Anterior cingulate cortex (tissue), 58 donors: ENCODE measurements at places on chromosomes 11 and 22.

DNA sequence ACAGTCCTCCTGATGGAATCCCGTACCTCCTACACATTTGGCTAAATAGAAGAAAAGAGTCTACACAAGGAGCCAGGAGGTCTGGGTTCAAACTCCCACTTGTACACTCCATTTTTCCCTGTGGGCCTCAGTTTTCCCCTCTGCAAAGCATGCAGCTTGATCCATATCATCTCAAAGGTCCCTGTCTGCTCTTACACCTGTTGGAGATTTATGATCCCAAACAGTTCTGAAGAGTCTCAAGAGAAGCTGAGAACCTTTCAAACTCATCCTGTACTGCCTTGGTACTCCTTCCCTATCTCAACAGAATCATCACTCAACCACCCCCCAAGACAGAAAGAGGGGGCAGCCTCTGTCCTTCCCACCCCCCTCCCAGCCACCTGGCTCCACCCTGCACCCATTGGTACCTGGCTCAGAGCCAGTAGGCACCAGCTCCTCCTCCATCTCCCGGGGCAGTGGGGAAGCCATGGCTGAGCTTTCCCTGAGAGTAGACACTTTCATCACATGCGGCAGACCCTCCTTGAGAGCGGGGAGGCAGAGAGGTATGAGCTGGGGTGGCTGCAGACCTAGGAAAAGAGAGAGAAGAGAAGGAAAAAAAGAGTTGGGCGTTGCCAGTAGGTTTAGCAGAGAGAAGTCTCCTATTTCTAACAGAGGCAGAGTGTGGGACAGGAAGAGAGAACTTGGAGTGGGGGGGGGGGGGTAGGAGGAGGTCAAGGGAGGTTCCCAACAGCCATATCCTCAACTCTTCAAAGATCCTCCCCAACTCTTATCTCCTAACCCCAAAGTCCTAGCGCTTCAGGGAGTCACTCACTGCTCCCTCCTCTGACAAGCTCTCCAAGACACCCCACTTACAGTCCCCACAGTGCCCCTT lies 3.1 kb downstream of the TNKS1BP1 start:
- DNase-seq, result no peak

GRCh38 chr22:30227438-30228228 lies 18.9 kb downstream of the LIF start:
- no peak for DNase-seq

DNA sequence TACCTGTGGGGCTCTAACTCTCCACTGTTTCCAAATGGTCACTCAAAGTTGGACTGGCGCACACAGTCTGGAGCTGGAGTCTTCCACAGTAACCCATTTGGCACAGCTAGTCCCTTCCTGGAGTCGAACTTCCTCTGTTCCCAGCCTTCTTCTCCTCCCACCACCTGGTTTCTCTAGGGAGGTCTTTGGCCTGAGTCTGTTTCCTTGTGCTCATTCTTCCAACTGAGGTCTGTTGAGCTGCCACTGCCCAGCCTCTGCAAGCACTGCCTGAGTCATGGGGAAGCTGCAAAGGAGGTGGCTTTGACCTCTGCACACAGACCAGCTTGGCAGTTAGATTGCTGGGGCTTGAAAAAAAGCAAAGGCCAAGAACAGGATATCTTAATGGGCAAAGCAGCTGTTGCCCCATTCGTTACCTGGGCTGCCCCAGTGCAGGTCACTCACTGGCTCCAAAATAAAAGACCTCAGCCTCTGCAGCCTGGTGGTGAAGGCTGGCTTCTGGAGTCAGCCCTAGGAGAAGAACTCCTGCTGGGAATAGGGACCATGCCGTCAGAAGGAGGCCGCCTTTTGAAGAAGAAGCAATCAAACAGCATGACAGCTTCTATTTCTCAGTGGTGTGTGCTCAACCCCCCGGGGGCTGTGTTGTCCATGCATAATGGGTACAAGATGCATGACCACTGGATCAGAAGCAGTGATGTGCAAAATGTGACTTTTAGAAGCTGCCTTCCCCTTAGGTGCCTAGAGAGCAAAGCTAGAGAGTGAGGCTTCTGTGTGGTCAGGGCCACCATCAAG lies 3.0 kb downstream of the ADAMTS15 start:
- no peak for DNase-seq

DNA sequence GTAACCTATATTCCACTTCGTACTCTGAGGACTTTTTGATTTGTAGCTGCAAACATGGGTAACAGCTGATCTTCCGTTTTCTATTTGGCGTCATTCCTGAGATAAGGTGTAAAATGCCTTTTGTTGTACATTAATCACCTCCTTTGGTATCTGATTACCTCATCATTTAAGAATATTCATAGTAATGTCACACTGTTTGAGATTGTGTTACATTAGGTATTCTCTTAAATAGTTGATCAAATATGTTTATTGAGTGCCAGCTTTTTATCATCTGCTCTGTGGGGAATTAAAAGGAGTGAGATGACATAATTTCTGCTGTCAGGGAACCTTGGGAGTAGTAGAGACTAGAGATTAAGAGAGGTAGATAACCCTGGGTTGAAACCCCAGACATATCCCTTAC lies 5.9 kb downstream of the NCAM1 start:
- DNase-seq, result no peak

GRCh38 chr22:49853981-49854831 lies 562 bp downstream of the ZBED4 start:
- peak; percentile 41 for DNase-seq

DNA sequence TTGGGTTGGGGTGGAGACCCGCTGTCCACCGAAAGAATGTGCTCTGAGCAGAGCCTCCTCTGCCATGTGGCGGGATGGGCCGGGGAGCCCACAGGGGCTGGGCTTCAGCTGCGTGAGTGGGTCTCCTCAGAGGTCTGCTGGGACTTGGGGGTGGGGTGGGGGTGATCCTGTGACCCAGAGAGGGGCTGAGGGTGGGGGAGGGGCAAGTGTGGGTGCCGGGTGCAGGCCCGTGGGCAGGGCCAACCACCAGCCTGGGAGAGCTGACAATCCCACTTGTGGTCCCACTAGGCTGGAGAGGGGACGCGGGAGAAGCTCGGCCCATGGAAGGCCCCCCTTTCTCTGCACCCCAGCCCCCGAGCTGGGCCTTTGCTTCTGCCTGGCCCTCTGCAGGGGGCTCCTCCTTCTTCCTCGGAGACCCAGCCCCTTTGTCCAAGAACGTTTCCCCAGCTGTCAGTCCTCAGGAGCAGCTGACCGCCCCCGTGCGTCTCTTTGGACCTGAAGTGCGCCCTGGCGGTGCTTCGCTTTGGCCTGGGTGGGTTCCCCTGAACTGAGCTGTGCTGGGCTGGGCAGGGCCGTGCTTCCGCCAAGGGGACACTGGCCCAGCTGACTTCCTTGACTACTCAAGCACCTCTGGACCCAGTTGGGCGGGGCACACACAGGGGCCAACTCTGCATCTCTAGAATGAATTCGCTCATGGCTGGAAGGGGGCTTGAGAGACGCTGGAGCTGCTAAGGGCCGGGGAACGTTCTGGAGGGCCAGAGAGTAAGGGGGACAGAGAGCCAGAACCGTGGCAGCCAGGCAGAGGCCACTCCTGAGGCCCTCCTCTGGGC lies 30.2 kb downstream of the OSBPL5 start:
- no peak for DNase-seq

- DNase-seq, result peak; percentile 21
Observed at GRCh38 chr11:69088676-69089146, 40.0 kb downstream of the TPCN2 start.

DNA sequence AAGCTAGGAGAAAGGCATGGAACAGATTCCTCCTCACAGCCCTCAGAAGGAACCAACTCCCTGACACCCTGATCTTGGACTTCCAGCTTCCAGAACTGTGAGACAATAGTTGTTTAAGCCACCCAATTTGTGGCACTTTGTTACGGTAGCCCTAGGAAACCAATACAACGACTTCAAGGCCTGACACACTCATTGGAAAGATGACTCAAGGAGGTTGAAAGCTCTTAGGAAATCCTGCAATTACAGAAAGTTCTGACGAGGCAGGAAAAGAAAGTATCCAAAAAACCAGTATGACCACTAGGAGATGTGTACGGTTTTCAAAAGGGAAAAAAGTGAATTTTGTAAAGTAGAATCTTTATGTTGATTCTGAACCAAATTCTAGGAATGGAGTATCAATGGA lies 161.4 kb downstream of the SWAP70 start:
- no peak for DNase-seq

DNA sequence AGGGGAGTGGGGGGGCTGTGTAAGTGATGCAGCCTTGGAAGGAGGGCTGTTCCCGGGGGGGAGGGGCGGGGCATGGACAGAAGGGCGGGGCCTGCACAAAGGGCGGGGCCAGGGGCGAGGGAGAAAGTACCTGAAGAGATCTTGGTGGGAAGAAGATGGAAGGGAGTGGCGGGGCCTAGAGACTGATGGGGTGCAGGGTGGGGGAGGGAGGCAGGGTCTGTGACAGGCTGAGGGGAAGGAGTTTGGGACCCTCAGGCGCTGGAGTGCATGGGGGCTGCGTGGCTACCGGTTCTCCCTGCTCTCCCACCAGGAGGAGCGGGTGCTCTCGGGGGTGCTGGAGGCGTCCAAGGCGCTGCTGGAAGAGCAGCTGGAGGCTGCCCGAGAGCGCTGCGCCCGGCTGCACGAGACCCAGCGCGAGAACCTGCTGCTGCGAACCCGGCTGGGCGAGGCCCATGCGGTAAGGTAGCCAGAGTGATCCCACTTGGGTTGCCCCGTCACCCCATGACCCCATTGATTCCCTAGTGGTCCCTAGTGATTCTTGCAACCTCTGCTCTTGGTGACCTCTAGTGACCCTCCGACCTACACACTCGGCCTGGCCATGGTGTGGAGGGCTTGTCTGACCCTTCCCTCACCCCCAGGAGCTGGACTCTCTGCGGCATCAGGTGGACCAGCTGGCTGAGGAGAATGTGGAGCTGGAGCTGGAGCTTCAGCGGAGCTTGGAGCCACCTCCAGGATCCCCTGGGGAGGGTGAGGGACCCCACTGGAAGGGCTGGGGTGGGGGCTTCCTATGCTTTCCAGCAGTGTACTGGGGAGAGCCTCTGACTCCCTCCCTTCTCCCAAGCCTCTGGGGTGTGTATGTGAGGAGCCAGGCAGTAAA lies 3.1 kb downstream of the CCDC88B start:
- DNase-seq, result no peak

DNA sequence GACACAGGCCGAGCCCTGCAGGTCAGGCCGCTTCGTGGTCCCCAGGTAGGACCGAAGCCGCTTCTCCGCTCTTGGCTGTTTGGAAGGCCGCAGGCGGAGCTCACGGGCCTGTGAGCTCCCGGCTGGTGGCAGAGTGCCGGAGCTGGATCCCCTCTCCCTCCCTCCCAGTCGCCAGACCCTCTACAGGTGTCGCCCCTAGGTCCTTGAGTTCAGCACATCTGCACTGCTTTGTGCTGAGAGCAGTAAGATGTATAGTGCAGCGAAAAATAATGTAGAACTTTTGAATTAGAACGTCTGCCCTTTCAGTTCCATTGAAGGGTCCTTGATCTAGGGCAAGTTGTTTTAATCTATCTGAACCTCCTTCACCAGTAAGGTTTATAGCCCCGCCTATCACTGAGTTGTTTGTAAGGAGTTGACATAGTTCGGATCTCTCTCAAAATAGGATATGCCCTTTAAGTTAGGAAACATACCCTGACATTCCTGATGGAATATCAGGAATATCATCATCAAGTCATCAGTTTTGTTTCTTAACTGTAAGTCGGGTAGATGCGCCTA lies 419 bp downstream of the ANKRD49 start:
- no peak for DNase-seq

DNA sequence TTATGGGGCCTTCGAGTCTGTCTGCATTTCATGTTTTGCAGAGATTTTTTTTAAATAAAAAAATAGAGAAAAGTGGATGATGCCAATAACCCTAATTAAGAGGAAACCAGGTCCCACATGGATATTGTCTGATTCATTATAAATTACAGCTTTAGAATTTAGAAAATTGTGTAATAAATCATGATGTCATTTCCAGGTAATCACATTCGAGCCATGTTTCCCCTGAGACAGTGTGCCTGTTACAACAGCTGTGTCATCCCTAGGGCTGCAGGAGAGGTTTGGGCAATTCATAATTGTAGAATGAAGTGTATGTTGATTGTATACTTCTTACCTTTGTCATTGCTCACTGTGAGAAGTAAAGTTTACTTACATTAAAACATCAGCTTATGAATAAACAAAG lies 38.3 kb downstream of the NCAM1 start:
- no peak for DNase-seq

GRCh38 chr11:108048269-108048668 lies 39.6 kb downstream of the CUL5 start:
- no peak for DNase-seq

- DNase-seq, result no peak
Observed at GRCh38 chr22:46362934-46363515, 27.5 kb downstream of the TRMU start.

DNA sequence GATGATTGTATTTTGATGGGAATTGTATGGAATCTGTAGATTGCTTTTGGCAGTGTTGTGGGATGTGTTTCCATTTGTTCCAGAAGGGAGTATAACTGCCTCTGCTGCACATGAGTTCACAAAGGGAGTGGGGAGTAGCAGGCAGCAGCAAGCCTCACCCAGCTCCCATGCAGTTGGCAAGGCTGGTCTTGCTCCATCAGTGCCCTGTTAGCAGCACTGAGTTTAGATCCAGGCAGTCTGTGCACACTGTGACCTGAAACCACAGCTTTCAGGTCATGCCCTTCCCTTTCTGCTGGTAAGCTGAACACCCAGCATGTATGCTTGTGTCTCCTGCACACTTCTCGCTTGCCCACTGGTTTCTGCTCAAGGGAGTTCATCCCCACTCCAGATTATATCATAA lies 3.7 kb upstream of the NUCB2 start:
- DNase-seq, result no peak

DNA sequence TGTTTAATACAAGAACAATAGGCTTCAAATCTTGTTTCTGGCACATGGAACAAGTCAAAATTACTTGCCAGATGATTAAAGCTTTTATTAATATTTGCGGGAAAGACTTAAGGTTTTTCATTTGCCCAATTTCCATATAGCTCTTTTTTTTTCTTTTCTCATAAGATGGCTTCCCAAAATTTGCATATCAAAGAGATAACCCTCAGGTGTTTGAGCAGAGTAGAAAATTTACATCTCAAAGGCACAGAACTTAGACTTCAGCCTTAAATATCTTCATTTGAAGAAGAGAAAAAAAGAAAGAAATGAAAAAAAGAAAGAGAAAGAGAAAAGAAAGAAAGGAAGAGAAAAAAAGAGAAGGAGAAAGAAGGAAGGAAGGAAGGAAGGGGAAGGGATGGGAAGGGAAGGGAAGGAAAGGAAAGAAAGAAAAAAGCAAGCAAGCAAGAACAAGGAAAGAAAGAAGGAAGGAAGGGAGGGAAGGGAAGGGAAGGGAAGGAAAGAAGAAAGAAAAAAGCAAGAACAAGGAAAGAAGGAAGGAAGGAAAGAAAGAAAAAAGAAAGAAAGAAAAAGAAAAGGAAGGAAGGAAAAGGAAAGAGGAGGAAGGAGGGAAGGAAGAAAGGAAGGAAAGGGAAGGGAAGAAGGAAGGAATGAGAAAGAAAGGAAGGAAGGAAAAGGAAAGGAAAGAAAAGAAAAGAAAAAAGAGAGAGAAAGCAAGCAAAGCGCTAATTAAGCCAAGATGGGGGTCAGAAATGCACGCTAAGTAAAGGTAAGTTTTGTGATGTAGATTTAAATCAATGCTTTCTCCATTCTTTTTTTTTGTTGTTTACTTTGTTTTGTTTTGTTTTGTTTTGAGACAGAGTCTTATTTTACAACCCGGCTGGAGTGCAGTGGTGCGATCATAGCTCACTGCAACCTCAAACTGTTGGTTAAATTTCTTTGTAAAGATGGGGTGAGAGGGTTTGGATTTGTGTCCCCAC lies 20.2 kb upstream of the IFITM3 start:
- no peak for DNase-seq
